NCI-H82 (cell line): ENCODE measurements at places on chromosomes 11 and 22.

- DNase-seq, result no peak
Observed at GRCh38 chr11:105211806-105212554, 72.4 kb upstream of the CARD18 start.

DNA sequence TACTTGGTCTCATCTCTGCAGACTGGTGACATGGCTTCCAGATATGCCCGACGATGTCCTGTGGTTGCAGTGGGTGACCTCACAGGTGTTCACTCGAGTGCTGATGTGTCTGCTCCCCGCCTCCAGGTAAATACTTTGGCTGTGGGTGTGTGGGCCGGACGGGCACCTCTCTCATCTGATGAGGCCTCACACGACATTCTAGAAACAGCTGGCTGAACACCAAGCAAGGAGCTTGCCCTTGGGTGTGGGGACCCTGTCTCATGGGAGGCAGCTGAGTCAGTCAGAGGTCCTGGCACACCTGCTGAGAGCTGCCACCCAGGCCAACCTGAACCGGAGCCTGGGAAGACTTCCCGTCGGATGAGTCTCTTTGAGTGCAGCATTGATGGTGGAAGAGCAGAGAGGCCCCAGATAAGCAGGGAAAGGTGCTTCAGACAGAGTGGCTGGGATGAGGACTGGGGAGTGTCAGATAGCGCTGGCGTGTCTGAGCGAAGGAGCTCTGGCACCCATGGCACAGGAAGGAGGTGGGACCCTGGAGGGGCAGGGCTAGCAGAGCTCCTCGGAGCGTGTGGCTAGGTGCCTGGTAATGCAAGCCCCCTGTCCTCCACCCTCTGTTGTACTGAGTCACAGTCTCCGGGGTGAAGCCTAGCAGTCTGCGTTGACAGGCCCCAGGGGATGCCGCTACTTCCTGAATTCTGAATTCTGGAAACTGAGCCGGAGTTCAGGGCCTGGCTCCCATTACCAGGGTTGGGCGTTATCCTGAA lies 10.4 kb upstream of the SAMM50 start:
- no peak for DNase-seq

DNA sequence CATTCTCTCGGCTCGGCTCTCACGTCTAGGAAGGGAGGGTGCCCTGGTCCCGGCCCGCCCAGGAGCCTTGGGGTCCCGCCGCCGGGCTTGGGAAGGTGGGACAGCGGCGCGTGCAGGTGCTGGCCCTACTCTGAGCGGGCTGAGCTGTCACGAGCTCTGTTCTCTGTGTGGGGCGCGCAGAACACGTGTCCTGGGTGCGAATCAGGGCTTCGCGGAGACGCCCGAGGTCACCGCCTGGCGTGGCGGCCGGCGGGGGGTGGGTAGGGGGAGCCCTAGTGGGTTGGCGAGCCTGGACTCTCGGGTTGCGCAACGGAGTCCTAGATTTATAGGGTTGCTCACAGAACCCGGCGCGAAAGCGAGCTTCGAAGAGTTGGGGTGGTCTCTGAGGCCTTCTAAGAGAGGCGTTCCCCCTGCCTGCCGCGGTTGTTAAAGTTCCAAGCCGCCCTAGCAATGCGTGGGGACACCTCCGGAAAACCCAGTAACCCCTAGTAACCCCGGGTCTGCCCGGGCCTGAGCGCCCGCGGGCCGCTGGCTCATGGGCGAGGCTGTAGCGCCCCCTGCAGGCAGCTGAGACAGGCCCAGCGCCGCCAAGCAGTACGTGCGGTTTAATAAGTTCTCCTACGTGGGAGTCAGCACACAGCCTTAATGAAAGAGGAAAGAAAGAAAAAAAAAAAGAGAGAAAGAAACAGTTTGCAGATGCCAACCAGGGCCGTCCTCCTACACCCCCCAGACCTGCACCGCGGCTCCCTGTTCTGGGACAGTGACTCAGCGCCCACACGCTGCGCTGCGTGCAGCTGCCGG lies 2.7 kb downstream of the ADM start:
- peak; percentile 80 for DNase-seq

DNA sequence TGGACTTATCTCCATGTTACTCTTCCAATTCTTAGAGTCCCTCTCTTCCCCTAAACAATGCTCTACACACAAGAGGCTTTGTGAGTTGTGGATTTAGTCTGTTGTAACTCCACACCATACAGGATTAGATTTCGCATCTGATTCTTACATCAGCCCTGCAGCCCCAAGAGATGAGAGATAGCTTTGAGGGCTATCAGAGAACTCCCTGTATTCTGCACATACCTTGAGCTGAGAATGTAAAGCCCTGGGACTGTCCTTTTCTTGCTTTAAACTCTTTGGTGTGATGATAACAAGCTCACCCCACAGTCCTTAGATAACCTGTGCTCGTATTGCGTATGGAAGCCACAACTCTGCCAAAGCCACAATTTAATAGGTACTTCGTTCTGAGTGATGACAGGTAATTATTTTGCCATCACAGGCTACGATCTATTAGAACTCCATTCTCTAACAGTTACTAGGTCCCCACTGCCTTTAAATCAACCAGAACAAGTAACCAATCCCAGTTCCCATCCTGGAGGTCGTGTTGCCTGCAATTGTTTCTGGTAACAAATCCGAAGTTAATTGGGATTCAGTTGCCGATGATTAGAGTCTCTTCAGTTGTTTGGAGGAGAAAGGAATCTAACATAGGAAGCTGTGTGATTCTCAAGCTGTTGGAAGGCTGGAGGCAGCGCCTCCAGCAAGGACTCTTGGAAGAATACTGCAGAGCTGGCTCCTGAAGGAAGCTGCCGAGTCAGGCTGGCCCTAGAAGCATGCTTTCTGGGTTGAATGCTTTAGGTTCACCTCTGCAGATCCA lies 1.3 kb upstream of the PARVG start:
- peak; percentile 12 for DNase-seq

- DNase-seq, result no peak
Observed at GRCh38 chr11:122023614-122024250, 92.3 kb downstream of the BLID start.

DNA sequence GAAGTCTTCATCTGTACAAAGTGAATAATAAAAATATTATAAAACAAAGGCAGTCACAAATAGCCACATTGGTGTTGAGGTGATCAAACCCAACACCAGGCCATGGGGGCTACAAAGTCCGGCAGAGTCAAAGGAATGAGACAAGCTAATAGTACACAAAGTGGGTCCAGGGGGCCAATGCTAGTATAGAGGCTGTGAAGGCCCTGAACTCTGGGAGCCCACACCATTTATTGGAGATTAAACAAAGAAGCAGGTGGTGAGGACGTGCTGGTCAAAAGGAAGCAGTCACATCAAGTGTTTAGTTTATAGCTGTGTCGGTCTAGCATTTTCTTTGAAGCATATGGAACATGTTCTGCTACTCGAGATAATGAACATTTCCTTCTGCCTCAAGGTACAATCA lies 58.6 kb upstream of the CCT8L2 start:
- no peak for DNase-seq

DNA sequence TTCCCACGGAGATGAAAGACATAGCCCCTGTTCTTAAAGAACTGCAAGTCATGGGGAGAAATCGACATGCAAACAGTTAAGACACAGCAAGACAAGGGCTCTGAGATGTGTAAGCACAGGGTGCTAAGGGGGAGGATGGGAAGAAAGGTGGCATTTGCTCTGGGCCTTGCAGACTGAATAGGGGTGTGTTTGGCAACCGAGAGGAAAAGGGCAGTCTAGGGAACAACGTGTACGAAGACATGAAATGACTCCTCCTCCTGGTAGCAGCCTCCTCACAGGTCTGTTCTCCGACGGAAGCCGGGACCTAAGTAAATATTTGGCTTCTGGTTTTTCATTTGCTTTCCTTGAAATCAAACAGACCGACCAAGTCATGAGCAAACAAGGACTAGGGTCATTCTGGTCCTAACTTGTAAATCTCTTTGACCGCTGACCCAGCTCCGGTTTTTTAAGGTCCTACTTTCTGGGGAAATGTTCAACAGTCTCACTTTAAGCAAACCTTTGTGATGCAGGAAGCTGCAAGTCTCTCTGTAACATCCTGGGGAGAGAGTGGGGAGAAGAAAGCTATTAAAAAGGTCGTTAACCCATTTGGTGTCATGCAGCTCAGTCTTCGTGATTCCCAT lies 19.7 kb downstream of the NNMT start:
- DNase-seq, result no peak

GRCh38 chr11:111957663-111958444 lies 20.7 kb downstream of the DIXDC1 start:
- peak; percentile 5 for DNase-seq

DNA sequence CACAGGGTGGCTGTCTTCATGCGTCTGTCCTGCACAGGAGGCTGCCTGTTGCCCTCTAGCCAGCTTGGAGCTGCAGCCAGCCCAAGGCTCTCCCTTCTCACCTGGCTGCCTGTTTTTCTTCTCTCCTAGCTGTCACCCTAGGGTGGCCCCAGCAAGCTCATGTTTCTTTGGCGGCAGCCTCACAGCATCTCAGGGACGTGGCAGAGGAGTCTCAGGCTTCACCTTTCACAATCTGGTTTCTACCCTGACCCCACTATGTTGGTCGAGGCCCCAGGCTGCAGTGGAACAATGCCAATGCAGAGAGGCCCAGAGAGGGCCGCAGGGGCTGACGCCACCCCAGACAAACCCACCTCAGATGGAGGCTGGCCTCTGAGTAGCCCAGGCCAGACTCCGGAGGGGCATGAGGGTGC lies 2.5 kb upstream of the CLDN5 start:
- DNase-seq, result no peak
